ENCODE measurements at places on chromosomes 7 and 10.

- no peaks in the 10 kb centered on the region for H3K27me3 ChIP-seq
- H3K4me1 ChIP-seq: peaks cover 55% of the 10 kb centered on the region
- peak overlapping the region; percentile 83 for H3K27ac ChIP-seq
- peaks cover 43% of the 10 kb centered on the region for H3K36me3 ChIP-seq
- peak overlapping the region; percentile 62 for H3K4me3 ChIP-seq
Measured at GRCh38 chr10:32347363-32348022, 535 bp upstream of the EPC1 start.

GRCh38 chr10:33547976-33548375 is 213.5 kb upstream of the NRP1 start:
- H3K4me3 ChIP-seq: no peak overlapping the region
- H3K27ac ChIP-seq: no peak overlapping the region
- DNase-seq: no peak
- H3K36me3 ChIP-seq: no peaks in the 10 kb centered on the region

DNA sequence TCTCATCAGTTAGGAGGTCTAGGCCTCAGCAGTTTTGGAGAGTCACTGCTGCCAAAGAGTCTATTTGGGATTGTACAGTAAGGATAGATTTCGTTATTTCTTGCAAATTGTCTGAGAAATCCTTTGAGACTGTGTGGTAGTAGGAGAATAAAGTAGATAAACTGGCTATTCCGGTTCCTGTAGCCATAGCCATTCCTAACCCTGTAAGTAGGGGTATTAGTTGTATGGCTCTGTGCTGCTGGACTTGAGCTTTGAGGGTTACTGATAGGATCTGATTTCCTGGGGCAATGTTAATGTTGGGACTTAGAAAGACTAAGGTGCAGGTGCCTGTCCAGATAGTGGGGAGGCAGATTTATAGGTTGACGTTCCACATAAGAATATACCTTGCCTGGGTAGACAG is 36.1 kb upstream of the ZNF138 start:
- H3K27me3 ChIP-seq: no peaks in the 10 kb centered on the region
- H3K36me3 ChIP-seq: no peaks in the 10 kb centered on the region
- H3K4me1 ChIP-seq: no peaks in the 10 kb centered on the region
- H3K4me3 ChIP-seq: no peak overlapping the region
- no peak for DNase-seq

DNA sequence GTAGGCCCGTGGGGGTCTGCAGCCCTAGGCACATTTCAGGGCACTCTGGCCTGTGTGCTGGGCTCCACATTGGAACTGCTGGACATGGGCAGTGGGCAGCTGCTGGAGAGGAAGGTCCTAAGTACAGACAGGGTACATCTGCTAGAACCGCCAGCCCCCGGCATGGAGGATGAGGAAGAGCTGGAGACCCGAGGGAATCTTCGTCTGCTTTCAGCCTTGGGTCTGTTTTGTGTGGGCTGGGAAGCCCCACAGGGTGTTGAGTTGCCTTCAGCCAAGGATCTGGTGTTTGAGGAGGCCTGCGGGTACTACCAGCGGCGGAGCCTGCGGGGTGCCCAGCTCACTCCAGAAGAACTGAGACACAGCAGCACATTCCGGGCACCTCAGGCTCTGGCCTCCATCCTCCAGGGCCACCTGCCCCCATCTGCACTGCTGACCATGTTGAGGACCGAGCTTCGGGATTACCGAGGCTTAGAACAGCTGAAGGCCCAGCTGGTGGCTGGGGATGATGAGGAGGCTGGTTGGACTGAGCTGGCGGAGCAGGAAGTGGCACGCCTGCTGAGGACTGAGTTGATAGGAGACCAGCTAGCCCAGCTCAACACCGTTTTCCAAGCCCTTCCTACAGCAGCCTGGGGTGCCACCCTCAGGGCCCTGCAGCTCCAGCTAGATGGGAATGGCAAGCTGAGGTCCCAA is 1.4 kb downstream of the HPS6 start:
- H3K4me3 ChIP-seq: peak overlapping the region; percentile 85
- H3K27ac ChIP-seq: peak overlapping the region; percentile 86
- no peak for DNase-seq
- peaks cover 12% of the 10 kb centered on the region for H3K36me3 ChIP-seq
- H3K4me1 ChIP-seq: peaks cover 26% of the 10 kb centered on the region

DNA sequence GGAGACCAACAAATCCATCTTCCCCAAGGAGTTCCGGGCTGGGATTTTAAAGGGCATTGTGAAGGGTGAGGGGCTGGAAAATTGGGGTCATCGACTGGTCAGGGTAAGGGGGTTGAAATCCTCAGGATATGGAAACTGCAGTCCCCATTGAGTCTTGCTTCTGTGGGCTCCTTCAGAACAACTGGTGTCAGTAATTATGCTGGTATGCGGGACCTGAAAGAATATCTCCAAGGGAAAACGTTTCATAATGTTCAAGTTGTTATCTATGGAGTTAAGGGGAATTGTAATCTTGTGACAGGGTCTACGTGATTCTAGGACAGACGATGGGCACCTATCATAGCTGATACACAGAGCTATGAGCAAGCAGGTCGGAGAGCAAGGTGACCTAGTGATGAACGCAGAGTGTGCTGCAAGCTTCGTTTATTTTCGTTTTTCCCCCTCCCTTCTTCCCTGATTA is 494 bp upstream of the RHBDD2 start:
- no peak for DNase-seq
- peaks cover 19% of the 10 kb centered on the region for H3K4me1 ChIP-seq
- peak overlapping the region; percentile 83 for H3K27ac ChIP-seq
- peaks cover 19% of the 10 kb centered on the region for H3K36me3 ChIP-seq

DNA sequence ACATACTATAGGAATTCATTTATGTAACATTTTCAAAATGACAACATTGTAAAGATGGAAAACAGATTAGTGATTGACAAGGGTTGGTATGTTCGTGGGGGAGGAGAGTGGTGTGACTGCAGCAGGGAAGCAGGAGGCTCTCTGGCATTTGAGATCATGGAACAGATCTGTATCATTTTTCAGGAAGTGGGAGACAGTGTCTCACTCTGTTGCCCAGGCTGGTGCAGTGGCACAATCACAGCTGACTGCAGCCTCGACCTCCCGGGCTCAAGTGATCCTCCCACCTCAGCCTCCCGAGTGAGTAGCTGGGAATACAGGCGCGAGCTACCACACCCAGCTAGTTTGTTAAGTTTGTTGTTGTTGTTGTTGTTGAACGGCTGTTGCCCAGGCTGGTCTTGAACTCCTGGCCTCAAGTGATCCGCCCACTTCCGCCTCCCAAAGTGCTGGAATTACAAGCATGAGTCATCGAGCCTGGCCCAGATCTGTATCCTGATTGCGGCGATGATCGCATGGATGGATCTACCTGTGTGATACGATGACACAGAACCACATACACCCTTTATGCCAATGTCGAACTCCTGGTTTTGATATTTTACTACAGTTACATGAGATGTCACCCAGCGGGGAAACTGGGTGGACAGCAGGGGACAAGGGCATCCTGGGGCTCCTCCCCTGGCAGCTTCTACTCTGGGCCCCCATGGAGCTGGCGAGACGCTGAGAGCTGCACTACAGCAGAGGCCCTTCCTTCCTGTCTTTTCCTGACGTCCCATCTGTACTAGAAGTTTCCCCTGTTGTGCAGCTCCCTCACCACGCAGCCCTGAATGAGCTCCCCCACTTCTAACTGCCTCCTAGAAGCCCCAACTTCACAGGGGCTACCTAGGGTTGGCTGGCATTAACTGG is 12.3 kb upstream of the CYTH3 start:
- H3K27me3 ChIP-seq: no peaks in the 10 kb centered on the region
- no peaks in the 10 kb centered on the region for H3K36me3 ChIP-seq
- H3K4me1 ChIP-seq: no peaks in the 10 kb centered on the region
- H3K27ac ChIP-seq: no peak overlapping the region
- no peak for DNase-seq
- no peak overlapping the region for H3K4me3 ChIP-seq

GRCh38 chr10:109022417-109023049 is 900.8 kb downstream of the XPNPEP1 start:
- no peaks in the 10 kb centered on the region for H3K27me3 ChIP-seq
- H3K4me3 ChIP-seq: no peak overlapping the region
- H3K4me1 ChIP-seq: no peaks in the 10 kb centered on the region
- H3K36me3 ChIP-seq: no peaks in the 10 kb centered on the region
- DNase-seq: no peak

GRCh38 chr10:111077785-111078504 is 1.1 kb downstream of the ADRA2A start:
- peaks cover 12% of the 10 kb centered on the region for H3K4me1 ChIP-seq
- DNase-seq: no peak
- H3K36me3 ChIP-seq: peaks cover 2% of the 10 kb centered on the region
- H3K27ac ChIP-seq: no peak overlapping the region

GRCh38 chr7:16785846-16786245 is 19.0 kb downstream of the AGR2 start:
- H3K4me3 ChIP-seq: no peak overlapping the region
- no peaks in the 10 kb centered on the region for H3K36me3 ChIP-seq
- DNase-seq: no peak
- H3K4me1 ChIP-seq: no peaks in the 10 kb centered on the region
- H3K27me3 ChIP-seq: no peaks in the 10 kb centered on the region
